AG09309 (cell line): ENCODE measurements at places on chromosomes 1 and 21.

DNA sequence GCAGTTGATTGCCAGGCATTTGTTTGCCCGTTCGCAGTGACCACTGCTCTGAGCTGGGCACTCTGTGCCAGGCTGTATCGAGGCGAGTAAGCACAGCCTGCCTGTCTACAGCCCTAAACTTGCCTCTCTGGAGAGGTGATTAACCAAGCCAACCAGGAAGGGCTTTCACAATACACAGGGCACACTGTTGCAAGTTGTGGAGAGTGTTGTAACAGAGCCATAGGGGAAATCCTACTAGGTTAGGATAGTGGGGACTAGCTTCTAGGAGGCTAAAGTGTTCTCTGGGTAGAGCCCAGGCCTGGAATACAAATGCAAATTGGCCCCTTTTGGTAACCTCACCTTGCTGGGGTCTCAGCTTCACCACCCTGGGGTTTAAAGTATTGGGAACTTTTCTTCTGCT is 23.8 kb downstream of the PRDM2 start:
- DNase-seq = no peak

- no peak for DNase-seq
Observed at GRCh38 chr1:22875241-22875640, 97.4 kb downstream of the LACTBL1 start.

DNA sequence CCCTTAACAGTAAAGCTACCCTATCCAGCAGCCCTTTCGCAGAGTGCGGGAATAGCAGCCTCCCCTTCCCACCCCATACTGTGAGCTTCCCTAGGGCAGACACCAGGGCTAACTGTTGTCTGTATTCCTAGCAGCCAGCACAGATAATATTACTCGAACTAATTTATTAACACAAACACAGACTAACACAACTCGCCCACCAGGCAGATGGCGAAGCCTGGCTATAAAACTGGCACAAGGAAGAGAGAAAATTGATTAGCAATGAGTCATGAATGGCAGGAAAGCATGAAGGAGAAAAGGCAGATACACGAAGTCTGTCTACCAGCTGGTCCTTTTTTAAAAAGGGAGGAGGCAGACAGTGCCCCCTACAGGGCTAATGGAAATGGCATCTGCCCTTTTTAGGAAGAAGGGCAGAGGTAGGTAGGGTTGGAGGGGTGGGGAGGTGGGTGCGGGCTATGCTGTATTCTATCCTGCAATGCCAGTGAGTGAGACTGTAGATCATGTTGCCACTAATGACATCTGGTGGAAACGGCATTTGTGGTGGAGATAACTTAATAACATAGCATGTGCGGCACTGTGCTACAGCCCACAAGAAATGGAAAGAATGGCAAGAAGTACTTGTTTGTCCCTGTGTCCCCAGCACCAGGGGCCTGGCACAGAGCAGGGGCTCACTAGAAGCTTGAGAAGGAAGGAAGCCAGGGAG is 30.6 kb upstream of the CTPS1 start:
- DNase-seq = peak; percentile 43

GRCh38 chr1:152870831-152871730 is 7.0 kb upstream of the SMCP start:
- no peak for DNase-seq

- no peak for DNase-seq
Observed at GRCh38 chr1:156082309-156083091, at the start of gene MEX3A. Gene MEX3A, minus strand, starts transcription at chr1:156082465. Its CDS starts 467 bp downstream, at chr1:156081998.

DNA sequence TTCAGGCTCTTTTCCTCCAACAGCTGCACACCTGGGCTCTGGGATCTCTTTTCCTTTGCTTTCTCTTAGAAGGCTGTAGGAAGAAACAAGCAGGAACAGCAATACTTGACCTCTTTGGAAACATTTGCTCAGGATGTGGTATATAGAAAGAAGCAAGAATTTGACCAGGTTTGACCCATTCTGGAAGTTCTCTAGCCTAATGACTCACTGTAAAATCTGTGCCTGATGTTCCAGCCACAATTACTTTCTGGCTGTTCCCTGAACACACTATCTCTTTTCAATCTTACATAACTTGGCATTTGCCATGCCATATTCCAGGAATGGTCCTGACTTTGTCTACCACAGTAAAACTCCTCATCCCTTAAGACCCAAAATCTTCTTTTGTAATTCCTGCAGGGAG is 419.9 kb upstream of the DAB1 start:
- peak; percentile 13 for DNase-seq

DNA sequence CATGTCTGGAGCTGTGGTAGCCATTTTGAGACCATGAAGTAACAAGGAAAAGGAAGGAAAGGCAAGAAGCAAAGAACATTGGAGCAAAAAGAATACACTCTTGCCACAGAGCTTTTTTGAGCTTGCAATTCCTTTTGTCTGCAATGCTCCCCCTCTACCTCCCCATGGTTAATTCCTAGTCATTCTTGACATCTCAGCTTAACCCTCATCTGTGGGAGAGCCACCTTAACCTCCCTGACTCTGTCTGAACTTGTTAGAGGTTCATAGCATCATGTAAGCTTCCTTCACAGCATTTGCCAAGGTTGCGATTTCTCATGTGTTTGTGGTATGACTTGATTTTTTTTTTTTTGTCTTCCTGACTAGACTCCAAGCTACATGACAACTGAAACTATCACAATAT is 564.1 kb upstream of the PLXNA2 start:
- no peak for DNase-seq

- no peak for DNase-seq
Observed at GRCh38 chr1:169561692-169562091, 24.6 kb downstream of the F5 start.

DNA sequence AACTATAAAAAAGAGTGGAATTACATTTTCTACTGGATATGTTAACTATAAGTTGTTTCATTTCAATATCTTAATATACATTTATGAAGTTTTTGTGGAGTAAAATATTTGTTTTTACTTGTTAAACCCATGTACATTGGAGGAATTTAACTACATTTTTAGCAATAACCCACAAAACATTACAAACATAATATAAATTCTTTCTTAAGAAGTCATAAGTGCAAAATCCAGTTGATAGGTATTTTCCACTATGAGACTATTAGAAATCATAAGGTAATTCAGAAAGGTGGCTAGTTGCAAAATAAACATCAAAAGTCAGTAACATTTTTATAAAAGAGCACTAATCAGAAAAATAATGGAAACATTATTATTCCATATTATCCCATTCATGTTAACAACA is 73.9 kb upstream of the RRP15 start:
- DNase-seq = no peak

GRCh38 chr1:24177161-24177560 is 9.9 kb downstream of the IFNLR1 start:
- DNase-seq = no peak

DNA sequence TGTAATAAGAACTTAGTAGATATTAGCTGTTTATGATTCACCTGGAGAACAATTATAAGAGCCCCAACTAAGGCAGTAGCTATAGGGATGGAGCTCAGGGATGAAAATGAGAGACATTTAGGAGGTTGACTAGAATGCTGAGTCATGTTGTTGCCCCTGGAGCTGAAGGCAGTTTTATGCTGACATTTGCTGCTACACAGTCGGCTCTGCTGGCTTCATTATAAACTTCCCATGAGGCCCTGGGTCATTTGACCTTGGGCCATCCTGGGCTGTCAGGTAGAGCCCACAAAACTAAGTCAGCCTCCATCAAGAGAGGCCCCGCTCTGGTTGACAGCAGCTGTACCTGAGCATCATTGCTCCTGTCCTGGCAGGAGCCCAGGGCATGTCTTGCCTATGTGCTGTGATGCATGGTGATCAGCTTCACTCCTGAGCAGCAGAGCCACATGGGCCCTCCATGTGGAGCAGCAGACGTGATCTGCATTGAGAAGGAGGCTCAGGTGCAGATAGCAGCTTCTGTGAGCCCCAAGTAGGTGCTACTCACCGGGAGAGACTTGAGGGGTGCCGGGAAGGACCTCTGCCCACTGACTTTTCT is 112.4 kb downstream of the TBX19 start:
- no peak for DNase-seq

- DNase-seq = no peak
Observed at GRCh38 chr1:224329484-224329841, 509 bp downstream of the NVL start.

DNA sequence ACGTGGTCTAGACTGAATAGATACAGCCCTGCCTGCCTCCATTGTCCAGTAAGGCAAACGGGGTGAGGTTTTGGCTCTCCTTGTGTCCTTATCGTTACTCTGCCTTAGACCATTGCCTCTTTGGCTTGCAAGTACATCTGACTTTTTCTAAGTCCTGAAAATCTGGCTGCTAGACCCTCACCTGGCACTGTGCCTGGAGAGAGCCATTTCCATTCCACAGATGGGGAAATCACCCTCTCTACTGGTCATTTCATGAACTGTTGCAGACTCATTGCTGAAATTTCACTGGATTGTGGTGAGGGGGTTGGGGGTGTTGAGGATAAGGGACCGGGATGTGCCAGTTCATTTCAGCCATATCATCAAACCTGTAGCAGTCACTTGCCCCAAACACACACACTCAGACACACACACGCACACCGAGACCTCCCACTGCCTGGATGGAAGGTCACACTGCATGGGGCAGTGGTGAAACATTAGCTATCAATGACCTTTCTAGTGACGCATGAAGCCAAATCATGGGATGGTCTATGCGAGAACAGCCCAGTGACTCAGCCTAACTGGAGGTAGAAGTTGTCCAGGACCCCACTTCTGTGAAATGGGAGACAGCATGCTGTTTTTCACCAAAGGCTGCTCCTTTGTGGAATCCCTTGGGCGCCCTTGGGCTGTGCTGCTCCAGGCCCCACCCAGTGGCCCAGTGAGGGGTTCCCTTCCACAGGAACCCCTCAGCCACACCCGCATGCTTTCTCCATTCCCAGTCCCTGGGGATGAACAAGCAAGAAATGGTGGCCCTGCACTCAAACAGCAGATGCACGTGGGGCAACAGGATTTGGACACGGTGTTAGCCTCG is 34.9 kb upstream of the VASH2 start:
- DNase-seq = no peak

DNA sequence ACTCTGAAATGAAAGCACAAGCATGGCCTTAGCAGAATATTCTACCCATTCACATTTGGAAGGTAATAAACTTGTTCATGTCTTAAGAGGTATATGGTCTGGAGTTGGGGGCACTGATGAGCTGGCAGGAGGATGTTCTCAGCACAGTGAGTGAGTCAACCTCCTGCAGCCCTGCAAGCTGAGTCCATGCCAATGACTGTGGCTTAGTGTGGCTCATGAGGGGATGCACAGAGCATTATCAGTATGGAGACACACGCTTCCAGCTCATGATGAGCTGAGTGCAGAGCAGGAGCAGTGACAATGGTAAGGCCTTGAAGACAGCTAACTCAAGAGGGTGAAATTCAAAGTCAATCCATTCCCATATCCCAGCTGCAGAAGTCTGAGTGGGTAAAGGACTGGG is 102.3 kb downstream of the TNFSF18 start:
- peak; percentile 61 for DNase-seq

DNA sequence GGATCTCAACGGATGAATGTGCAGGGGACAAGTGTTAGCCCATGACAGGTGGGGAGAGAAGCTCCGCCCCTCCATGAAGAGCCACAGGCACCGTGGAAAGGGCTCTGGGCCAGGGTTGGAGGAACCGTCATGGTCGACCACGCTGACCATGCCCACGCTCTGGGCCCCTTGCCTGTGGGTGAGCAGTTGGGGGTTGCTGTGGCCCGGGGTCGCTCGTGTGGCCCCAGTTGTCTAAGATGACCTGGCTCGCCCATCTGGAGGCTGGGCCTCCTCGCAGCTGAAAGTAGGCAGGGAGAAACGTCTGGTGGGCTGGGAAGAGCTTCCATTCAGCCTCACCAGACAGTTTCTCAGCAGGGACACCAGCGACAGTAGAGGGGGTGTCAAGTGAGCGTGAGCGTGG is 13.1 kb upstream of the UTS2 start:
- no peak for DNase-seq

DNA sequence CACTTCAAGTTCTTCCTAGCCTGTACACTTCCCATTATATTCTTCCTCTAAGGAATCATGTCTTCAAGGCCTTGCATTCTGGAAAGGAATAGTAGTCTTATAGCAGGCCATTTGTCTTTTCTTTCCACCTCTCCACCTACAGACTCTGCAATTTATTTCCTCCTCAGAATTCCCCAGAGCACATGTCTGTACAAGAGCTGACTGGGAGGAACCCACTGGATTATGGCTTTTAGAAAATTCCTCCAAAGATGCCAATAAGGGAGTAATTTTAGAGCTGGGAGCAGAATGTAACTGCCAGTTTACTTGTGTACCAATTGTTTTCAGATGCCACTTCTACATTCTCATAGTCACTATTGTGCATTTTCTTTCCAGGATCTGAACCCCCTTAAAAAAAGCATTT is 3.4 kb upstream of the PSMG1 start:
- DNase-seq = no peak

DNA sequence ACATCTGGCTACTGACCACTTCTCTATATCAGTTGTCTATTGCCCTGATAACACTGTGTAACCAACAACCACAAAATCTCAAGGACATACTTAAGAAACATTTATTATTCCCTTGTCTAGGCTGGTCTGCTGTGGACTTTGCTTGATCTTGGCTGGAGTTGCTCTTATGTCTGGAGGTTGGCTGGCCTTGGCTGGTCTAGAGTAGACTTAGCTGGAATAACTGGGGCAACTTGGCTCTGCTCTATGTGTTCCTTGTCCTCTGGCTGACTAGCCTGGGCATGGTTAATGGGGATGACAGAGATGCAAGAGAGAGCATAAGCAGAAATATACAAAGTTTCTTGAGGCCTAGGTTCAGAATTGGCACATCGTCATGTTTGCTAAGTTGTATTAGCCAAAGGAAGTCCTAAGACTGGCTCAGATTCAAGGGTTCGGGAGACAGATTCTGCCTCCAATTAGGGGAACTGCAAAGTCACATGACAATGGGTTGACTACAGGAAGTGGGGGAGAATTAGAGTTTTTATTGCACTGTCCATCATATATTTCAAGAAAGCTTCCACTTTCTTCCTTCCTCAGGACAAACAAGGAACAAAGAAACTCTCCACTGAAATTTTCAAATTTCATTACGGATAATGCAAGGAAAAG is 61.4 kb upstream of the HMCN1 start:
- no peak for DNase-seq

GRCh38 chr1:243841507-243841906 is 8.5 kb downstream of the AKT3 start:
- DNase-seq = no peak

- DNase-seq = no peak
Observed at GRCh38 chr1:157595356-157595755, 2.5 kb downstream of the FCRL4 start.

DNA sequence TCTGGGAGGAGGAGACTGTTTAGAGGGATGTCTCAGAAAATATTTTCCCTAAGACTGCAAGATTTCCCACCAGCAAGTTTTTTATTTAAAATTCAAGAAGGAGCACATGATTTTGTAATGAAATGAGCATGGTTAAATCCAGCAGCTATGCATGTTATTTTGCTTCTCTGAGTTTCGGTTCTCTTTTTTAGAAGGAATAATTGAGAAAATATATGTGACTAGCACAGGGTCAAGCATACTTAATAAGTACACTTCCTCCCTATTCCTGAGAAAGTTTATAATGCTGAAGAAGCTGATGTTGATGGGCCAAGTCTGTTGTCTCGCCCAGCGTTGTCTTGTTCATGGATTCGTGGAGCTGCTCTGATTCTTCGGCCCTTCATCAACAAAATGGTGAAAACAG is 51.2 kb downstream of the EXO1 start:
- DNase-seq = no peak

GRCh38 chr21:26795412-26795805 is 49.8 kb downstream of the ADAMTS1 start:
- no peak for DNase-seq
